Anterior cingulate cortex (tissue), 58 donors: ENCODE measurements at places on chromosomes 3 and 15.
A peak's percentile ranks its signal among the peaks of the same experiment; 100 is the strongest.

DNA sequence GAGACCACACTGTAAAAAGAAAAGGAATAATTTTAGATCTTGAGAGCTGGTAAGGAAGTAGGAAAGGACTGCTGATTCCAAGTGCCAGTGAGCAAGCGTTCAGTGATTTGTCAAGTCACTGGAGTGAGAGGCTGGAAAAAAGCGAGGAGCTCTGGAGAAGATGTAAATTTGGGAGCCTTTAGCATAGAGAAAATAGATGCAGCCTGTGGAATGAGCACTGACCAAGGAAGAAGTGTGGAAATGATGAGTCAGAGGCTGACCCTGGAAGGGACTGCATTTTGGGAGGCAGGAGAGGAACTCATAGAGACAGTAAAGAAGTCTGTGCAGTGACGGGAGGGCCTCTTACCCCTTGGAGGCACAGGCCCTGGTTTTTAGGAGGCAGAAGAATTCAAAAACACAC, 17.1 kb upstream of the ABTB1 start:
- DNase-seq: no peak

DNA sequence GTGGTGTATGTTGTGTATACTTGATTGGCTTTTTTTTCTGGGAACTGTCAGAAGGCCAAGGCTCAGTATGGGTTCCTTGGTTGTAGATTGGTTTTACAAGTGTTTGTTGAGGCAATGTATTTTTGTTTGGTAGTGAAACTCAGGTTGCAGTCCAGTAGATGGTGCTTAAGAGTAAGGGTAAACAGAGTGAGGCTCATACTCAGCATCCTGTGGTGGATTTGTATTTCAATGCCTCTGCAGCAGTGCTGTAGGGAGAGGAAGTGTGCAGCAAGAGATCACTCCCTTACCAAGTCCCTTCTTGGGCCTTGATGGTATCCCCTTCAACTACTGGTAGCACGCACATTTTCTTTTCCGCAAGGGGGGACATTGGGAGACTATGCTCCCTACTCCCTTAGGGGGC, 428.5 kb upstream of the CNTN3 start:
- no peak for DNase-seq

GRCh38 chr3:11391174-11391879, 119.1 kb downstream of the ATG7 start:
- DNase-seq: no peak

GRCh38 chr3:193313061-193313958, 65.2 kb downstream of the ATP13A5 start:
- no peak for DNase-seq

DNA sequence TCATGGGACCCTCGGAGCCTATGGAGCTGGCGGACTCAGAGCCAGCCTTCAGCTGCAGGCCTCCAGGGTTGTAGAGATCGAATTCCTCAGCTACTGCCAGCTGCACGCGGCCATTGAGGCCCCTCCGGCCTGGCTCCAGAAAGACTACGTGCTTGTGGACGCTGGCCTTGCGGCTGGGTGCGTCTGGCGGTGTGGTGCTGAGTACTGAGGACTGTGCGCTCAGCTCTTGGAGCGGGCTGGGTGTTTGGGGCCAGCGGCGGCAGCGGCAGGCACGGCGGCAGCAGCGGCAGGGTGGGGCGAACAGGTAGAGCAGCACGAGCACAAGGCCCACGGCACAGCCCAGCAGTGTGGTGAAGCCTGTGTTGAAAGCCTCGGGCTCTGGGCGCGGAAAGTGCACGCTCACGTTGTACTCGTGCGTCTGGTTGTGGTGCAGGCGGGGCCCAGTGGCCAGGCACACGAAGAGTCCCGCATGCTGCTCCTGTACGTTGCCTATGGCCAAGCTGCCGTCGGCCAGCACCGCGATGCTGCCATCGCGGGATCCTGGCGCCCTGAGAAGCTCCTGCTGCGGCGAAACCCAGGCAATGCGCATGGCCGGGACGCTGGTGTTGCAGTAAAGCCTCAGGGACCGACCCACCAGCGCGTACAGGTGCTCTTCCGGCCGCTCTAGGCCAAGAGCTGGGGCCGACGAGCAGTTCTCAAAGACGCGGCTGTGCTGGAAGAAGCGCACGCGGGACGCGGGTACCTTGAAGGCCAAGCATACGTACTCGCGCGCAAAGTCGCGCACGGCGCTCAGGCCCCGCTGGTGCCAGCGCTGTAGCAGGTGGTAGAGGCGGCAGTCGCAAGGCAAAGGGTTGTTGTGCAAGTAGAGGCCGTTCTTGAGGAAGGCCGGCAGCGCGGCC, 1.3 kb downstream of the AMIGO3 start:
- DNase-seq: no peak

- DNase-seq: no peak
Measured at GRCh38 chr3:37272741-37273140, 98.4 kb upstream of the LRRFIP2 start.

GRCh38 chr15:61888074-61888780, 172.0 kb downstream of the VPS13C start:
- DNase-seq: no peak

GRCh38 chr15:90287101-90287500, 21.6 kb downstream of the NGRN start:
- no peak for DNase-seq

DNA sequence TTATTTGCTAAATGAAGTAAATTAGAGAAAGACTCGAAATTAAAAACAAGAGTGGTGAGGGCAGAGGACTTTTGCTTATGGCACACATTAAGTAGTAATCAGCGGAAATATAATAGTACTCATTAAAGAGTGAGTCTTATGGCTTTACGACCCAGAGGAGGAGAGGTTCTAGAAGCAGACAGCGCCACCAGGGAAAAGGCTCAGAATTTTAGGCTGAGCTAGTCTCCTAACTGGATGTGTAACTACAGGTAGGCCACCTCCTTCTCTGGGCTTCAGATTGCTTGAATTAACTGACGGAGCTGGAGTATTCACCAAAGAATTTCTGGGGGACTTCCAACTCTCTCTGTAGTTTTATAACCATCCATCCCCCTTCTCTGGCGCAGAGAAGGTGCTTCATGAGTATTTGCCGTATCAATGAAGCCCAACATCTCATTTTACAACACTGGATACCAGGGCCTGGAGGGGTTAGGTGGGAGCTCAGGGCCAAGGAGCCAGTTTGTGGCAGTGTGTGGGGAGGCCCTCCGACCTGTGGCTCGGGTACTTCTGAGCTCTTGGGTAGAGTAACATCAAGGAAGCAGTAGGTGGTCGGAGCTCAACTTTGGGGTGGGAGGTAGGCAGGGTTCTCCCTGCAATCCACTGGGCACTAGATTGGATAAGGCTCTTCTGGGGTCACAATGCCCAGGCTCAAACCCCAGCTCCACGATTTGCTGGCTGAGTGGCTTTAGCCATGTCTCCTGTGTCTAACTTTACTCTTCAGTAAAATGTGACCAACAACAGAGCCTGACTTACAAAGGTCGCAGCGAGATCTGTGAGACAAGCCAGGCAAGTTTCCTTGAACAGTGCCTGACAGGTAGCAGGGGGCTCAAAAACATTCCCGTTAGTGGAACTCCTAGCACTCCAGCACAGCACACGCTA, 1.1 kb downstream of the CHCHD4 start:
- DNase-seq: no peak

GRCh38 chr15:63022181-63022580, 20.4 kb upstream of the TPM1 start:
- no peak for DNase-seq

DNA sequence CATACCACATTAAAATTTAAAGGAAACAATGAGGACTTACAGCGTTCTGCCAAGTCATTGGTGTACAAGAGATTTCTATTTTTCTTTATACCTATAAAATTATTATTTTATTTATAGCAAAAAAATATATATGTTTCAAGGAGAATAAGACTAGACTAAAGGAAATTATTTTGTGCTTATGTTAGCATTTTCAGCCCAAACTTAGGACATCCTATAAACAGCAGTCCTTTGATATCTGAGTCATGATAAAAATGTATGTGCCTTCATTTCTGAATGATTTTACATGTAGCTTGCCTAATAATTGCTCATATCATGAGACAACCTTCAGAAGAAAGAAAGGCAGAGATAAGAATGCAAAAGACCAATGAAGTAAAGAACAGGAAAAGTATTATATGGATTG, 16.7 kb upstream of the CPA3 start:
- DNase-seq: no peak

DNA sequence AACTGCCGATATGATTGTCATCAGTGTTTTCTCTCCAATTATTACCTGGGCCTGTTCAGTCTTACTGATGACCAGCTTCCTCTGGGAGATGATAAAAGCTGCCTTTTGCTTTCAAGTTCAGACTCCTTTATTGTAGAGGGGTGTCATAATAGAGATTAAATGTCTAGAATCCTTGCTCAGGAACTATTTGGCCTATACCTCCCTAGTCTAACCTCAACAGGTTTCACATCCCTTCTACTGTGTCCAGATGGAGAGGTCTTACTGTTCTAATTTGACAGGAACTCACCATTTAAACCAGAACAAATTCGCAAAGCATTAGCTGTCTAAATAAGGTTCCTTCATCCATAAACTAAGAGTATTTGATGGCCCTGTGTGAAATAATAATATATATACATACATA, 88.0 kb downstream of the BCHE start:
- no peak for DNase-seq

DNA sequence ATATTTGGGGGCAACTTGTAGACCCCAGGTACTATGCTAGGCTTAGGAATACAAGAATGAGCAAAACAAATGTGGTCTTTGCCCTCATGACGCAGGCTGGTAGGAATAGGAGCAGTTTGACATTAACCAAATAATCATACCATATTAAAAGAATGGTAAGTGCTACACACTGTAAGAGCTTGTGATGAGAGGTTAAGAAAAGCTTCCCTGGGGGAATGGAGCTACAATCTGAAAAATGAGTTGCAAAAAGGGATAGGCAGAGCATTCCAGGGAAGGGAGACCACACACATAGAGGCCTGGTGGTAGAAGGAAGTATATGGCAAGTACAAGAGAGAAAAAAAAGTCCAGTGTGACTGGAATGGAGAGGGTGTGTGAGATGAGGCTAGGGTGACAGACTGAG, 37.3 kb downstream of the TMOD3 start:
- DNase-seq: no peak

DNA sequence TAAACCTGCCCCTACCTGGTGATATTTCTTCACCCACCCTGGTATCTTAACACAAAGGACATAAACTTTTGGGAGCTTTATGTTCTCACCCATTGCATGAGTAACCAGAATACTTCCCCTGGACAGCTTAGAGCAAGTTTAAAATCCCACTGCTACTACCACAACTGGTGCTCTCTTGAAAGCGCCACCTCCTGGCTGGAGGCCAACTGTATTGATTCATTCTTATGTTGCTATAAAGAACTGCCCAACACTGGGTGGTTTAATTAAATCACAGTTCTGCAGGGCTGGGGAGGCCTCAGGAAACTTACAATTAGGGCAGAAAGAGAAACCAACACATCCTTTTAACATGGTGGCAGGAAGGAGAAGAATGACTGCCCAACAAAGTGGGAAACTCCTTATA, 592.4 kb downstream of the EPHA3 start:
- DNase-seq: no peak

DNA sequence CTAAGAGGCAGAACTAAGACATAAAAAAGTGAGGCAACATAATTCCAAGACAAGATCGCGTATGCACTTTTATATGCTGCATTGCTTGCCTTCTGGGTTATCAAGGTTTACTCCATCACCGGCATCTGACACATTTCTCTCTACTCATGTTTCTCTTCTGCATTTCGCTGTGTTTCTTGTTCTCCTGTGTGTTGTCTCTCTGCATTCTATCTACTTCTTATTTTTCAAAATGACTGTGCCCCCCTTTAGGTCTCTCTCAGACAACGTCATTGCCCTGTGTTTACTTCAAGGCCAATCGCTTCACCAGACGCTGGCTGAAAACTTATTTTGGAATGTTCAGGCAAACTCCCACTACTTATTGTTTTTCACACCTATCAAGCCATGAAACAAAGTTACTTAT, 280.4 kb downstream of the KCNH8 start:
- DNase-seq: no peak

DNA sequence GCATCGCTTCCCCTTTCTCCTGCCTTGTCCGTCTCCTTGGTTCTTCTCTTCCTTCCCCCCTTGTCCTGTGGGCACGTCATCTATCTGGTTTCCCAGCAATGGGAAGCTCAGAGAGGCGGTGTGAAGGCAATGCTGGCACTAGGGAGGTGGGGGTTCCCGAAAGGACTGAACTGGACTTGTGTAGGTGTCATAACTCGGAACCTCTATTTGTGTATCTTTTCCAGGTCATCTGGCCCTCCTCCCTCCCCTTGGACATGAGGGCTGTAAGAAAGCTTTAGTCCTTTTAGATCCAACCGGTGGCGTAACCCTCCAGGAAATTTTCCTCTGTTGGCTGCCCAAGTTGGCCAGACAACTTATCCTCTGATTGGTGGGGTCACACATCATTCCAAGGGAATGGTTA, 231.5 kb upstream of the TLE3 start:
- no peak for DNase-seq

GRCh38 chr3:188974856-188975599, 196.7 kb upstream of the TPRG1 start:
- no peak for DNase-seq

DNA sequence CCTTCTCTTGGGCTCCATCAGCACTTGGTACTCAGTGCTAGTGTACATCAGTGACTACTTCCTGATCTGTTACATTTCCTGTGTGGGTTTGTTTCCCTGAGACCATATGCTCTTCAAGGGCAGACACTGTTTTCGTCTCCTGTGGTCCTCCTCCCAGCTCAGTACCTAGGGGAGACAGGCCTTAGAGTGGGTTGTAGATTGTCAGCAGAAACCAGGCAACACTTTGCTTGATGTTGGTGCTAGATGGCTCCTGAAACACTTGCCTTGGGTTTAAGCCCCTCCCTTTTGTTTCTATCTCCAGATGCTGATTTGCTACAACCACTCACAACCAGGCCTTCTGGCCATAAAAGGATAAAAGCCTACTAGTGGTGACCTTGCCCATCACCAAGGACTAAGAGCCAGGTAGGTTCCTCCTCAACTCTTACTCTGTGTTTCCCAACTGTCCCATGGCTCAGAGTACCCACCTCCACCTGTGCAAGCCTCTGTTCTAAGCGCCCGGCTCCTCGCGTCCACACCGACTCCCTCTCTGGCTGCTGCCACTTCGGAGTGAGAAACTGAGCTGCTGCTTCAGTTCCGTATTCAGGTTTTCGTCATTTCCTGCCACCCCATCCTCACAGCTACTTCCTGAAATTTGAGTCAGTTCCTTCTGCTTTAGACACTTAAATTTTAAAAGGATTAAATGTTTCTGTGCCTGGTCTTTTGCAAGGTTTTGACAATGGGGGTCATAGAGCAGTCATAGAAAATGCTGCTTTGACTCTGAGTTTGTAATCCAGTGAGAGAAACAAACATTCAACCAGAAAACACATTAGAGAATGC, at the start of gene HCLS1:
HCLS1 (minus strand) TSS at position 548 of the 816 bp plus-strand sequence. CDS start 2,556 bp downstream, outside the sequence.
- peak; percentile 48 for DNase-seq

- no peak for DNase-seq
Measured at GRCh38 chr15:34059476-34059875, 20.5 kb upstream of the AVEN start.

DNA sequence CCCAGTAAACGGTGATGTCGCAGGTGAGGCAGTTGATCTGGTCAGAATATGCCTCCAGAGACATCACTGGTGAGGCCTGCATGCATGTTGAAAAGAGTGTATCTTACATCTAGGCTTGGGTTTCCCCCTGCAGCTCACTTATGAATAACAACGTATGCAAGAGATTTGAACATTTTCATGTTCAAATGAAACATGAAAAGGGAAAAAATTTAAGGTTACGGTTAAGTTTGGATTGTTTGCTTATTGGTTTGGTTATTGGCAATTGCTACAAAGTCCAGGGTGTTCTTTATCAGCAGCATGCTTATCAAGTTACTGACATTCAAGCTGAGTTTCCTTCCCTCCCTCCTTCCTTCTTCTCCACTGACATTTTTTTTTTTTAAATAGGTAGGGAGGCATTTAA, 123.2 kb downstream of the IGF1R start:
- DNase-seq: no peak
